ENCODE measurements at places on chromosomes 12 and 14.
A peak's percentile ranks its signal among the peaks of the same experiment; 100 is the strongest.

- DNase-seq: no peak
These were observed 18.2 kb downstream of the FAM222A start for GRCh38 chr12:109731806-109732205.

DNA sequence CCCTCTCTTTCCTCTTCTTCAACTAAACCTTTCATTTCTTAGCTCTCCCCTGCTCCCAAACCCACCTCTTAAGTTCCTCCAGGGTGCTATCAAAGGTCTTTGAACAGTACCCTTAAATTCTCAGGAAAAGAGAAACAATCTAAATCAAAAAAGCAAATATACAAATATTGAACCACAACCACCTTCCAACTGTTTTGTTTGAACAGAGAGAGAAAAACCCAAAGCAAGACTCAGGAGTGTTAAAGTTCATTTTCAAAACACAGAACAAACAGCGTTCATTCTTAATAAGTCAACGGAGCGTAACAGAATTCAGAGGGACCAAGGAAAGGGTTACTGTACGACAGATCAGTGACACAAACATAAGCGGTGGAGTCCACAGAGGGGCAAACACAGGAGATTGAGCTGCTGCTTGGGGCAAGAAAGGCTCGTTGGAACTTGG lies 73.3 kb downstream of the NDUFA12 start:
- DNase-seq: no peak

DNA sequence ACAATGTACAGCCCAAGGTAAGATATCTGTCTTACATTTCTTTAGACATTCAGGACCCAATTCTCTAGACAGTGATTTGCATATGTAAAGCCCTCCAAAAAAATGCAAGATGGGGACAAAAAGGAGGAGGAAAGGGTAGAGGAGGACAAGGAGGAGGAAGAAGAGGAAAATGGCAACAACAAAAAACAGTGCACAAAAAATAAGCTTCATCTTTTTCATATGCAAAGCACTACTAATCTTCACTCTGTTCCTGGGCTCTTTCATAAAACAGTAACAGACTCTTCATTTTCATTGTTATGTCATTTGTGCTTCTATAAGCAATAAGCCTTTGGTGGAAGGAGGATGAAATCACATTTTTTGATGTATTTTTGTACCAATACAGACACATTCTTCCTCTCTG lies 61.4 kb downstream of the KCNH5 start:
- no peak for DNase-seq

DNA sequence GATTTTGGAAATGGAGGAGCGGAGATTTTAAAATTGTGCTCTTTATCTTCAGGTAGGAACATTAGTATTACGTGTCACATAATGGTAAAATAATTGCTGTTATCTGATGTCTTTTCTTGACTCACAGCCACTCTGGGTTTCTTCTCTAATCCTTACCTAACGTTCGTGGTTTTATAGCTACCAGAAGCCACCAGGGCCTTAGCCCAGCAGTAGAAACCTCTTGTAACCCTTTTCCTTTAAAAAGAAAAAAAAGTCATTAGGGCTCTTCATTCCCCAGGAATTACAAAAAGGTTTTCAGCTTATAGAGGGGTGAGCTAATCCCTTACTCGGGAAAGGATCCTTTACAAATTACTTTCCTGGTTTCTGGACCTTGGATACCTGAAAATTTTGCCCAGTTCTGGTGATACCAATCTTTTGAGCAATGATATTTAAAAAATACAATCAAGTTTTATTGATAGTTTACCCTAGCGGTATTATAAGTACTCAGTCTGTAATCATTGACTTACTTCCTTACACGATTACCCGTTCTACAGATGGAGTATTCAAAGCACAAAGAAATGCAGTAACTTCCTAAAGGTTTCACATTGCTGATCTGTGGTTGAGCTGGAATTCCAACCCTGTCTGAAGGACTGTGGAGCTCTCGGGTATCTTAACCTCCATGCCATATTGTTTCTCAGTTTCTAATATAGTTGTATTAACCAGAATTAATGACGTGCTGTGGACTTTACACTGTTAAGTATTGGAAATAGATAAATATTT lies 1.6 kb downstream of the GABARAPL1 start:
- no peak for DNase-seq

DNA sequence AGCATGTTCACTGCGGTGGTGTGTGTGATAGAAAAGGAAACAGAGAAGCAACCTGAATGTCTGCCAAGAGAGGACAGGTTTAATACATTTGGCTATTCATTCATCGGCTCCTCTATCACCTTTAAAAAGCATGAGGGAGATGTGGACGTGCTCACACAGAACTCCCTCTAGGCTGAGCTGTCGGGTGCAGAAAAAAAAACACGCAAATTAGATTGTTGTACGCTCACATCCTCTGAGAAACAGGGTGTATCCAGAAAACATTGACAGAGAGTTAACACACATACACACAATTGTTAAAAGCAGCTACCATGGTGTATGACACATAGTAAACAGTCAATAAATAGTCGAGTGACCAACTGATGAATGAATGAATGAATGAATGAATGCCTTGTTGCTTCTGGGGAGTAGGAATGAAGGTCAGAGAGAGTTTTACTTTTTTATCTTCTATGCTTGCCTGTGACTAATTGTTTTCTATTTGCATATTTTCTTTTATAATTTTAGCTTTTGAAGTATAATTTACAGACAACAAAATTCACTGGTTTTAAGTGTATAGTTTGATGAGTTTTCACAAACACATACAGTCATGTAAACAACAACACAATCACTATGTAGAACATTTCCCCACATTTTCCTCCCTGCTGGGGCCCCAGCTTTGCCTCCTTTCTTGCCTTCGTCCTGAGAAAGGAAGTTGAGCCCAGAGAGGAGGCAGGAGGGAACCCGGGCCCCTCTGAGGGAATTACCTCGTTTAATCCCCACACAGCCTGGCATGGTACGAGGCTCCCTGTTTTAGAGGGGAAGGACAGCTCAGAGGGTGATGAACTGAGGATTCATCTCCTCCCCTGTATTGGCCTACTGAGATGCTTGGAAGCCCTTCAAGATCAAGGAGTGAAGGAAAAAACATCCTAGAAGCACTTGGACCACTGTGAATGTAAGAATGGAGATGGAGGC lies 19.7 kb upstream of the FAM222A start:
- DNase-seq: no peak

DNA sequence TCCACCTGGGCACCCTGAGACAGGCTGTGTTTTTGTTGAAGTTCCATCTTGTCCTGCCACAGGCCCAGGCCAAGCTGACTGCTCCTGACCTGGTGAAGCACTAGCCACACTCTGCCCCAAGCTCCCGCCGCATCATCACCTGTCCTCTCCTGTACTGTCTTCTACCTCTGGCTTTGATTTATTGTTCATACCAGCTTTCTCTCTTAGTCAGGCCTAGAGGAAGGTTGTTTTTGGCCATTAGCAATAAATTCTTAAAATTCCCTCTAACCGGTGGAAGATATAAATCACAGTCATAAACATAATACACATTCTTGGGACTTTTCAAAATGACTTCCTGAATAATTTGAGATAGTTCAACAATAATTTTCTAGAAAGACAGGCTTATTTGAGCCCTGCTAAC lies 169.4 kb downstream of the DAD1 start:
- DNase-seq: no peak

GRCh38 chr14:106872611-106873446 lies 1346.4 kb downstream of the TMEM121 start:
- no peak for DNase-seq

- DNase-seq: no peak
These were observed 597 bp upstream of the DYNC1H1 start for GRCh38 chr14:101963656-101964296.

DNA sequence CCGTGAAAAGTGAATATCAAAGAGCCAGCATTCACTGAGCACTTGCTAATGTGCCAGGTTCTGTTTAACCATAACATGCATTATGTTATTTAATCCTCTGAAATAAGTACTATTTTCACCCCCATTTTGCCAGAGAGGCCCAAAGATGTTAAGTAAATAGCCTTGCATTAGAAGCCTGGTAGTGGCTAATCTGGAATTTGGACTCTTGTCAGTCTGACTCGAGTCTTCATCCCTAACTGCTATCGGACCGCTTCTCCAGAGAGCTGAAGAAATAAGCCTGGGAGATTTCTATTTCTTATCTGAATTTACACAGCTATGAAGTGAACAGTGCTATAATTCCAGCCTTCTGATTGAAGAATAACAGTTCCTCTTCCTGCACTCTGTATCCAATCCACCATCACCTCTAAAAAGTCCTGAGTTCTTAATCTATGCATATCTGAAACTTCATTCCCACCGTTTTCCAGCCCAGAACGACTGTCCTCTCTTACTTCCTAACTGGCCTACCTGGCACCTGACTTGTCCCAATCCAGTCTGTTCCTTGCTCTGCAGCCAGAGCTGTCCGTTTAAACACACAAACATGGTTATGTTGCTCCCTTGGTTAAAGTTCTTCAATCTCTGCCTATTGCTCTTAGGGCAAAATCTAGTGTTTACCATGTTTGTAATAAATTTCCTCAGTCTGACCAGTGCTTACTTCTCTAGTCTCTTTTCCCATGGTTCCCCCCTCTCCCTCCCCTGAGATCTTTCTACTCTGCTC lies 2.3 kb downstream of the POLR3B start:
- DNase-seq: no peak

GRCh38 chr12:128316973-128317526 lies 50.1 kb downstream of the TMEM132C start:
- no peak for DNase-seq

GRCh38 chr14:101219896-101220703 lies 316.6 kb upstream of the RTL1 start:
- no peak for DNase-seq

- DNase-seq: no peak
These were observed 711.9 kb downstream of the C12orf50 start for GRCh38 chr12:87317302-87317701.

- DNase-seq: no peak
These were observed 6.1 kb downstream of the HNF1A start for GRCh38 chr12:120984351-120984898.

- DNase-seq: peak; percentile 62
These were observed 12.4 kb downstream of the CALM1 start for GRCh38 chr14:90409209-90409730.

DNA sequence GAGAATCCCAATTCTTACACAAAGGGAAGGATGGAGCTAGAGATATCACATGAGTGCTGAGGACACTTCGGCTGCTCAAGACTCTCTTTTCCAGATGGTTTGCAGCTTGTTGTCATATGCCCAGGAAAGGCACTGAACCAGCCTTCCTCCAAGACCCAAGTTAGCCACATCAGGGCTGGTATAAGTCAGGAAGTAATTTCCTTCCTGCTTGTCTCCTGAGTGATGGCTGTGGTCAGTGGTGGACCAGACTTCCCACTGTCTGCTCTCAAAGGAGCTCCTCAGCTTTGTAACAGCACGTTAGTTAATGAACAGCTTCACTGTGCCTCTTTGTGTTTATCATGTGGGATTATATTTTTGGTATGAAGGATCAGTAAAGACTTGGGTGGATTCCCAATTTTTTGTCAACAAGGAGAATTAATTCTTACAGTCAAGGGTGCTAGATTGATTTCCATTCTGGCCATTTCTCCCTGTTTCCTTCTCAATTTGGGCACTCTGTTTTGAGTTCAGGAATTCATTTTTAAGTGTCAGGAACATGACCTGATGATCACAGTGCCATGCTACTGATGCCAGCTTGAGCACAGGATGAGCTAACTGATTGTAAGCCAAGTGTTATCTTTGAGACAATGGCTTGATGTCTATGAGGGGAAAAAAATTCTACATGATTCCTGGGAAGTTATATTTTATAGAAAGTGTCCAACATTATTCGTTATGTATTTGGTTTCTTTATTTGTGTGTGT lies 145.8 kb downstream of the GCH1 start:
- no peak for DNase-seq

GRCh38 chr12:32139064-32139421 lies 32.4 kb downstream of the BICD1 start:
- DNase-seq: no peak

DNA sequence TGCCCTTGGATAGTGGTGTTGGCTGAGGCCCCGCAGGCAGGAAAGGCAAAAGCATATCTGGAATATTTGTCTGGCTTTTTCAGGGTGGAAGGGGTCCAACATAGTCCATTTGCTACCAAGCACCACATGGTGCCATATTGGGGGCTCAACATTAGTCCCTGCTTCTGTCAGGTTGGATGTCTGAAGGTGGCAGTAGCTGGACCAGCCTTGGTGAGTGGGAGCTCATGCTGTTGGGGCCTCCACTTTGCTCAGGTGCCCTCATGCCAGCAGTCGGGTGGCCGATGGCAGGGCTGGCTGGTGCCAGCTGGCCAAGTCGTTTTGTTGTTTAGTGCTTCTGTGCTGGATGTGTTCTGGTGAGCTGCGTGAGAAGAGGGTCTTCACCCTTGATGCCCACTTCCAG lies 135.3 kb downstream of the PAPOLA start:
- DNase-seq: no peak

- DNase-seq: peak; percentile 60
These were observed 1.0 kb upstream of the CAMKK2 start for GRCh38 chr12:121297435-121297991.

DNA sequence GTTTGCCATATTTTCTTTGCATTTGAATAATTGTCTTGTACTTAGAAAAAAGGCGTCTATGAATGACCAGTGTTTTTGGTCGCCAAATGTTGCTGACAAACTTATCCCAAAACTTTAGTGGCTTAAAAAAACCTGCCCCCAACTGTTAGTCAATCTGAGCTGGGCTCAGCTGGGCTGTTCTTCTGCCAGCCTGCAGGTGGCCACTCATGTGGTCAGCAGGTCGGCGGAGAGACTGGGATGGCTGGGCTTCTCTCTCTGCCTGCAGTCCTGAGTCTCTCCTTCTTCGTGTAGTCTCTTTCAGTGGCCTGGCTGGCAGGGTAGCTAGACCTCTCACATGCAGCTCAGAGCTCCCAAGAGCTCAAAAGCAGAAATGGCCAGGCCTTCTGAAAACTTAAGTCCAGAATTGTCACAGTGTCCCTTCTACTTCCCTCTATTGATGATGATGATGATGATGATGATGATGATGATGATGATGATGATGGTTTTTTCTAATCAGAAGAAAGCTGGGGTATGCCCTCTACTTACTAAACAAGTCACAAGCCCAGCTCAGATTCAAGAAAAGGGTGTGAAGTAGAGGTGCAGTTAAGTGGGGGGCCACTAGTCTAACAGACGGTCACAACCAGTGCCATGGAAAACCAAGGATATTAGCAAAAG lies 87.9 kb downstream of the PTPN11 start:
- no peak for DNase-seq

GRCh38 chr14:74062809-74063150 lies 21.5 kb downstream of the ALDH6A1 start:
- DNase-seq: no peak

GRCh38 chr14:90387206-90387760 lies 9.5 kb upstream of the CALM1 start:
- DNase-seq: no peak

- no peak for DNase-seq
These were observed 64.1 kb upstream of the MDGA2 start for GRCh38 chr14:47739541-47739940.

GRCh38 chr12:24584032-24584675 lies 364.7 kb downstream of the BCAT1 start:
- DNase-seq: no peak

GRCh38 chr14:86673523-86673969 lies 1143.6 kb downstream of the FLRT2 start:
- no peak for DNase-seq

Data from left renal cortex interstitium (tissue), 4 donors.